Panc1 (cell line): ENCODE measurements at places on chromosomes 16 and 17. TPM values are rescaled to one million over a fixed set of nuclear protein-coding genes. Genes with fewer than 3 reads are reported as not detected.

- no peak for DNase-seq
Measured at GRCh38 chr17:71084219-71084618, 914.9 kb downstream of the KCNJ2 start.

- DNase-seq: no peak
Measured at GRCh38 chr16:17194190-17194780, 276.5 kb downstream of the XYLT1 start.

- DNase-seq: no peak
Measured at GRCh38 chr16:59913666-59914065, 1179.5 kb upstream of the GOT2 start.

TLCD3A gene
- 30.4 TPM for total RNA-seq

CDH16 gene
- total RNA-seq: not detected
